ENCODE measurements at places on chromosomes 16 and 17.

DNA sequence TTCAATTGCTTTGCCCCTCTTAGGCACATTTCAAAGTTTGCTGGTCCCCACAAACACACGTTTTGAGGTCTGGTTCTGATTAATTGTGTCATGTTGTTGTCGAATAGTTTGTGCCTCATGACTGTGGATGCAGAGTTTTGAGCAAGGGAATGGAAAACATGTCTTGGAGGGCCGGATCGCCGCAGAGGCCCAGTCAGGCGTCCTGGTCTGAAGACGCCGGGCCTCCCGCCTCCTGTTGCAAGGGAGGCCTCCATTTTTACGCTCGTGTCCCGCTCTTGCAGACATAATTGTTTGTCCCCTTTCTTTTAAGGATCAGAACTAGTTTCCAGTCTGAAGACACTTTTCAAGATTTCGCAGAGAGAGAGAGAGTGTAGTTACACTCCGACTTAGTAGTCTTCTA lies 3.2 kb downstream of the NTN1 start:
- no peak for DNase-seq

DNA sequence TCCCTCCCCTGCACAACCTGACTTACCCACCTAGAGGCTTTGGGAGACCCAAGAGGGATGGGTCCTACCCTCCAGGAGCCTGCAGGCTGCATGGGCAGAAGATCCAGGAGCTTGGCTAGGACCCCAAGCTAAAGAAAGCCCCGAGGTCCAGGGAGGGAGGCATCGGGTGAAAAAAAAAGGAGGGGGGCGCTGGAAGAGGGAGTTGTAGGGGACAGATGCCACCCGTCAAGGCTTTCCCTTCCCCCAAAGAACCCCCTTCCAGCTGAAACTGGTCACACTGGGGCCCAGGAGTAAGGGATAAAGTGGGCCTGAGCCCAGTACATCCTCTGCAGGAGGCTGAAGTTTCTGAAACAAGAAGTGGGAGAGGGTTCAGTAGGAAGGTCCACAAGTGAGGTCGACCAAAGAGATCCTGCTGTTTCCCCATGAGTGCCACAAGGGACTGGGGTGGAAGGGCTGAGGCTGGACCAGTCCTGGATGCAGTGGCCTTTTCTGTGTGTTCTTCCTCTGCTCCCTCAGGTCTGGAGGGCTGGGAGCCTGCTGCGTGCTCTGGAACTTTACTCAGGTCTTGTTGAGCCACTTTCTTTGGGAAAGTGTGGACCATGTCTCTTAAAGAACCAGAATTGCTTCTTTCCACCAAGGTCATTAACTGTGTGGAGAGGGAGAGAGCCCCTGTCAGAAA lies 14.2 kb upstream of the CBFB start:
- no peak for DNase-seq

DNA sequence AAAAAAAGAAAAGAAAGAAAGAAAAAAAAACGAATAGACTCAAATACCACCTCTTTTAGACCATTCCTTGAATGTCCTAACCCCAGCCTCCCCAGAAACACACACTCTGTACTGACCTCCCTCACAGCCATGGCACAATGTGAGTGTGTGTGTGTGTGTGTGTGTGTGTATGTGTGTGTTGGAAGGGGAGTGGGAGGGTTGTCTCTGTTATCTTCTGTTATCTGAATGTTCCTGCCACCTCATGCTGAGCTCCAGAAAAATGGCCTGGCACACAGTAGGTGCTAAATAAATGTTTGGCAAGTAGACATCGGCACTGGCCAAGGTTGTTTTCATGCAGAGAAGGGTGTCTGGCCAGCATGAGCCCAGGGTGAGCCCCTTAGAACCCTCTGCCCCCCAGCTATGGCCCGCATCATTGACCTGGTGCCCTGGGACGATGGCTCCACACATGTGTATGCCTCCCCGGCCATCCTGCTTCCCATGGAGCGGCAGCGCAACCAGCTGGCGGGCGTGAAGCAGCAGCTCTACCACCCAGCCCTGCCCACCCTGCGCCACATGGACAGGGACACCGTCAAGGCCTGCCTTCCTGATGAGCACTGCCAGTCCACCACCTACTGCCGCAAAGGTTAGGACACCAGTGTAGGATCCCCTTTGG lies 6.6 kb upstream of the CNGB1 start:
- DNase-seq, result no peak

DNA sequence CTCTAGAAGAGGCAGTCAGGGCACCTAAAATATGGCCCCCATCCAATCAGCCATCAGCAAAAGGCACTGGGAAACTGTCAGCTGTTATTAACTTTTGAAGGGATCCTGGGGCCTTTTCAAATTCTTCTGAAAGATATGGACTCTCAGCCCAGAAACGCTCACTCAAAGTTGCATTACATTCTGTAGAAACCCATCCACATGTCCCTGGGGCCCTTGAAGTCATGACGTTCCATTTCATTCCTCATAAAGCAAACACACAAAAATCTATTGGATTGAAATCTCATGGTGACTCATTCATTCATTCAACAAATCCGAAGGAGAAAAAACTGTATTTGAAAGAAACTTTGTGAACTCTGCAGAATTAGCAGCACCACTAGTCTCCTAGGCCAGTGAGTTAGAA lies 215.3 kb downstream of the C16orf95 start:
- DNase-seq, result no peak

DNA sequence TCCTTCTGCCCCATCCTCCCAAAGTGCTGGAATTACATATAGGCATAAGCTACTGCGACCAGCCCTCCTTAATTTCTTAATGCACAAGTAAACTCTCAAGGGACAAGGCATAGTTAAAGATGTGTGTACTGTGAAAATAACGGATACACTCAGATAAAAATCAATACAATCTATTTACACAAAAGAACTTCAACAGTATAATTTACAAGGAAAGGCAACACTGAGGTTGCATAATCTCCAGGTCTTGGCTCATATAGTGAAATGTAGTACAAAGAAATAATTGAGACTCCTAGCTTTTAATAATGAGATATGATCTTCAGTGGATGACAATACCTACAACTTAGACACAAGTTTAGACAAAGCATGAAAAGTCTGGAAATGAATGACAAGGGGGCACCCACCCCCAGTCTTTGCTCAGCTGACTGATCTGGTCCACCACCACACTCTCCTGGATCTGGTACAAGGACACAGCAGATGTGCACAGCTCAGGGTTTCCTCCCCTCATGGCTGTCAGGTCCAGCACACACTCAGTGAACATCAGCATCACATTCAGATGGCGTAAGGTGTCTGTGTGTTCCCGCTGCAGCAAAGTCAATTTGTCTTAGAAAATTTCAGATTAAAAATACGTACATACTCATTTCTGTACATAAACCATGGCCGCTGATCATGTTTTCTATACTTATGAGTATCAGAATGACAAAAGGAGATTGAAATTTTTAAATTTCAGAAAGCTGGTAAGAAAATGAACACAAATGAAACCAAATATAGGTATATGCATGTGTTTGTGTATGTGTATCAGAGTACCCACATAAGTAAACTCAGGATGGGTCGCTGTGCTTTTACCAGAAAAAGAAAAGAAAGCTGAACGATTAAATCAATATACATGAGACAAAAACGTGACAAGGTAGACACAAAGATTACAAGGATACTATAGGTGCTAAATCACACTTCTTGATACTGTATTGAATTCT lies 33.7 kb upstream of the ALDH3A1 start:
- no peak for DNase-seq

GRCh38 chr17:17072546-17072945 lies 30.3 kb downstream of the MPRIP start:
- DNase-seq, result no peak

GRCh38 chr17:66520999-66521398 lies 218.6 kb downstream of the PRKCA start:
- no peak for DNase-seq

DNA sequence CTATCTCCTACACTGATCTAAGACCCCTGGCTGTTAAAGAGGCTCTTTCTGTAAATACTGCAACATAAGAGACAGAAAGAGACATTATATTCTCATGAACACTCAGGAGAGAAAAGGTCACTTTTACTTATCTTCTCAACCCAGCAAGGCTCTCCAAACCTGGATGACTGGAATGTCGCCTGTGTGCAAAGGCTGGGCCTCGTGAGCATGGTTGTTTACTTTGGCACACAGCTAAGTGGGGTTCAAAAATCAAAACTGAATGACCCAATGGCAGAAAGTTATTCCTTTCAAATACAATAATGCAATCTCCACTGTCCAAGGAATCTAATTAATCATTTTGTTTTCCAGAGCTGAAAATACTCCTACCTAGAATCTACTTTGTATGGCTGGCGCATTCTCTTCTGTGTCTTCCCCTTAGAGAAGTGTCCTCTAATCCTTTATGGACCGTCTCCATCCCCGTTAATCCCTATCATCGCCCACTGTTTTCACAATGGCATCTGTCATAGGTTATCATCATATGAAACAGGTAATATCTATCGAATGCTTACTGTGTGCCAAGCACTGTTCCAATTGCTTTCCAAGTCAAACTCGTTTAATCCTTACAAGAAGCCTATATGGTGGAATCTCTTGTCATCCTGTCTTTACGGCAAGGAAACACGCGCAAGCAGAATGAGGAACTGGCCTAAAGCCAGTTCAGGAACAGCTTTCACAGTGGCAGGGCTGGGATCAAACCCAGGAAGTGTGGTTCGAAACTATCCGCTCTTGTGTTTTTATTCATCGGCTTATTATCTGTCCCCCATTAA lies 1.3 kb downstream of the SLX4 start:
- DNase-seq, result no peak

- no peak for DNase-seq
Observed at GRCh38 chr16:86030116-86030515, 131.2 kb downstream of the IRF8 start.

- DNase-seq, result no peak
Observed at GRCh38 chr17:68519911-68520310, 7.7 kb downstream of the PRKAR1A start.

Measured in COLO829 (cell line).